Stimulated activated CD4-positive, alpha-beta T cell treated with anti-CD3 and anti-CD28 coated beads, Interleukin-12 subunit alpha, Interleukin-12 subunit beta, amount 100 ng/mL, for 48 hours (primary cell): ENCODE measurements at places on chromosomes 7 and 10.

- DNase-seq, result no peak
These were observed 217.1 kb downstream of the GALNT17 start for GRCh38 chr7:71348821-71349681.

DNA sequence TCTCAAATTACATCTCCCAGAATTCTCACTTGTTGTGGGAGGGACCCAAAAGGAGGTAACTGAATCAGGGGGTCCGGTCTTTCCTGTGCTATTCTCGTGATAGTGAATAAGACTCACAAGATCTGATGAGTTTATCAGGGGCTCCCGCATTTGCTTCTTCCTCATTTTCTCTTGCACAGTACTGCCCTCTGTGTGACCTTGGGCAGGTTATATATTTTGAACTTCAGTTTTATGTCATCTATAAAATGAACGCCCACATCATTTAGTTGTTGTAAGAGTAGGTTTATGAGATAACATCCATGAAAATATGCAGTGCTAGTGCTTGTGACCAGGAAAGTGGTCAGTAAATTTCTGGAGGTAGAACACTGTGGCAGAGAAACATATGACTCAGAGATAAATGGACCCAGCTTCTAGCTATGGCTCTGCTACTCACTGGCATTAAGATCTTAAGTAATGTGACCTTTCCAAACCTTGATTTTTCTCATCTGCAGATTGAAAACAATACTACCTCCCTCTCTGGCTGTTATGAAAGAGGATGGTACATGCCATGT lies 44.3 kb downstream of the SCRN1 start:
- DNase-seq, result no peak

DNA sequence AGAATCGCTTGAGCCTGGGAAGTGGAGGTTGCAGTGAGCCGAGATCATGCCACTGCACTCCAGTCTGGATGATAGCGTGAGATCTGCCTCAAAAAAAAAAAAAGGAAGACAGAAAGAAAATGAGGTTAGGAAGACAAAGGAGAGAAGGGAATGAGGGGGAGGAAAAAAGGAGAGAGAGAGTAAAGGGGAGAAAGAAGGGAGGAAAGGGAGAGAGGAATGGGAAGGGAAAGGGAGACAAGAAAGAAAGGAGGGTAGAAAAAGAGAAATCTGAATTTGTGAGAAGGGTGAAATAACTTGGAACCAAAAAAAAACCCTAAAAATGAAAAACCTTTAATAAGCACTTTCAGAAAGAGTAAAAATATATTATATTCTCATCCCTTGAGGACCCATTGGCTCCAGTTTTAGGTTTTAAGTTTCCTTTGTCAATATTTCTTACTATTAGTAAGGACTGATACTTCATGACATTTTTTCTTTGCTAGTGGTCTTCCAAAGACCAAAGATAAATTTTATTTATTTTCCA lies 54.9 kb downstream of the POT1 start:
- no peak for DNase-seq

DNA sequence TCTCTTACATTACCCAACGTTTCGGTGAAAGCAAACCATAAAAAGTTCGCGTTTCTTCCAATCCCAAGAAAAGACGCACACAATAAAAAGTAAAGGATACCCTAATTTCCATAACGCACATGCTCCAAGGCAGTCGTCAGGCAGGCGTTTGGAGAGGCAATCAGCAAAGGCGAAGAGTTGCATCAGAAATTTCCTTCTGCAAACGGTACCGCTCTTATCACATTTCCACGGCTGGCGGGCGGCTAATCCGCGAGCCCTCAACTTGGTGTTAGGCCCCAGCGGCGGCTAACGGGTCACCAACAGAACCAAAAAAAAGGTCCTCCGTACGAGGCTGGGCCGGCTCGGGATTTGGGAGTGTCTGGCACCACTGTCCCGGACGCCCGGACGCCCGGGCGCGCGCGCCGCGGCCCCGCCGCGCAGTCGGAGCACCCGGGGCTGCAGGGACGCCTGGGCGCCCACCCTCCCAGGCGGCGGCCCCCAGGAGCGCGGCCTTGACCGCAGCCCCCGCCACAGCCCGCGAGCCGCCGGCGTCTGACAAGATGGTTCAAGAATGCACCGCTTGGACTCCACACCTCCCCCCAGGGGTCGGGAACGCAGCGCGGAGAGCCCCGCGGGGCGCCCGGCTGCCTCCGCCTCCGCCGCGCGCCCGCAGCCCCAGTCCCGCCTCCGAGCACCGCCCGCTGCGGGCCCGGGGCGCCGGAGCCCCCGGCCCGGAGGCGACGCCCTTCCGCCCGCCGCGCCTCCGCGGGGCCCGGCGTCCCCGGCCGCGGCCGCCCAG lies 9.8 kb upstream of the GRB10 start:
- DNase-seq, result no peak

DNA sequence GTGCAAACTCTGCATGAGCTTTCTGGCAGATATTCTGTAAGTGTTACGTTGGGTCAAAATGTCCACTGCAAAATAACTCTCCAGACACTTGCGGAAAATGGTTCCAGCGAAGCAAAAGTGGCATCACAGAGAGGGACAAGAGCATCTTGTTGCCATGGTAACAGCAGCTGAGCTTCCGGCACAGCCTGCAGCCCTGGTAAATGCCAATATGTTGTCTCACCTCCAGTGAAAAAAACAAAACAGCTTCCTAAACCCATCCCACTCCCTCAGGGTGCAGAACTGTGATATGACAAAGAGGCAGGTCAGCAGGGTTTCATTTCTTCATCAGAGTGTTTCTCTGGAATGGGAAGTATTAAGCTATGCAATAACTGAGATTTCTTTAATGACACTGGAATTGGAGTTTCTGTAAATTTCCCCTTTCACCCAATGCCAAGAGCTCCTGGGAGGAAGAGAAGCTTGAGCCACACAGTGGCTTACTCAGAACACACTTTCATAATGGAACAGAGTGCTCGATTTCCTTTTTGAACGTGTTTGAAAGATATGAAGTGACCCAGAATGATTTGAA lies 65.6 kb downstream of the FOXI2 start:
- DNase-seq, result no peak

DNA sequence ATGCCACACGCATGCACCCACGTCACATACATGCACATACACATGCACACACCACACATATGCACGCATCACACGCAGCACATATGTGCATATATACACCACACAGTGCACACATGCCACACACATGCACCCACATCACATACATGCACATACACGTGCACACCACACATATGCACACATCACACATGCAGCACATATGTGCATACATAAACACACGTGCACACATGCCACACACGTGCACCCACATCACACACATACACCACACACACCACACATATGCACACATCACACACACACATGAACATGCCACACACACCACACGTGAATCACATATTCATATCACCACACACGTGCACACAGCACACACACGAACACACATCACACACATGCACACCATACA lies 338.8 kb downstream of the PTPRN2 start:
- DNase-seq, result no peak

GRCh38 chr7:2082139-2082998 lies 150.4 kb downstream of the MAD1L1 start:
- no peak for DNase-seq

DNA sequence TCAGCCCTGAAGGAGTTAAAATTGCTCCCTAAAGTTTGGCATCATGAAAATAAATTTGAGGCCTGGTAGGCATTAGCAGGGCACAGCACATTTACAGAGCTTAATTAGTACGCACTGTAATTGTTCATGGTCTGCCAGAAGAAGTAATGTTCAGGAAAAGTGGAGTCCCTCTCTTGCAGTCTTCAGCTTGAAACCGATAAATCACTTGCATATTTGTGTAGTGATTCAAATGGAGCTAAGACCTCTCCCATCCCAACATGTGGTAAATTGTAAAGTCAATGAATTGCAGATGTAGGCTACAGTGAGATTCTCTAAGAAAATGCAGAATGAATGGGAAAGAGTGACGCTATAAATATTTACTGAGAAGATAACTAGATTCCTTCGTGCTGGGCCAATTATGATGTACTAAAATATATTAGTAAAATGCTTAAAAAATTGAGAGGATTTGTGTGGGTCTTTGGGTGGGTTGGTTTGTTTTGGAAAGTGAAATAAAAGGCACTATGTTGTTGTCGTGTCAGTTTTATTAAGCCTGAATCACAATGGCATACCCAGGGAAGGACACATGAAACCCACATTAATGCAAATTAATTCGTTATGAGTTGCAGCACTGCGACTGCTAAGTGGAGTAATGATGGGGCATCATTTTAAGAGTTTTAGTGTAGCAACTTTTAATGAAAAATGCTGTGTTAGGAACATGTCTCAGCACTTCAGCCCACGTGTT lies 8.4 kb downstream of the TCF7L2 start:
- no peak for DNase-seq

- DNase-seq, result no peak
These were observed 296.2 kb downstream of the CNTNAP2 start for GRCh38 chr7:146412781-146413180.

DNA sequence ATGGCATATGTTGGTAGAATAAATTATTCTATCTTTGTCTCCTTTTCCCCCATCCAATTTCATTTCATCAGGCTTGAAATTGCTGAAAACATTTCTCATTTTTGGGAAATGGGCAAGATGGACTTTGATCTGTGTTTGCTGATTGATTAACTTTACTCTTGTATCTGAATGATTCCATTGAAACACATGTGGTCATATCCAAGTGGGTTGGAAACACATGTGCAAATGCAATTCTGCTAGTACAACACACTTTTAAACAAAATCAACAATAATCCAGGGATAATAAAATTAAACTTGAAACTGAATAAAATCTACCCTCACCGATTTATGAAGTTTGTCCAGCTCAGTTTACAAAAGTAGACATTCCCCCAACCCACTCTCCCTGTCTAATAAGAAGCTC lies 96.9 kb downstream of the EPDR1 start:
- no peak for DNase-seq

DNA sequence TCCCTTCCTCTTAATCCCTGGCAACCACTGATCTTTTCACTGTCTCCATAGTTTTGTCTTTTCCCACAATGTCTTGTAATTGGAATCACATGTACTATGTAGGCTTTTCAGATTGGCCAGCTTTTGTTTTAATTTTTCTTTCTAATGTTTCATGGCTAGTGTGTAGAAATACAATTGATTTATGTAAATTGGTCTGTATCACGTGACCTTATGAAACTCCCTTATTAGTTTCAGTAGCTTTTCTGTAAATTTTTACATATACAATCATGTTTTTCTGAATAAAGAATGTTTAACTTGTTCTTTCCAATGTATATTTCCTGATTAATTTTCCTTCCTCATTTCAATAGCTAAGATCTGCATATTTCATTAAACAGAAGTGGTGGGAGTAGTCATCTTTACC lies 319.3 kb downstream of the MDFIC start:
- DNase-seq, result no peak

- DNase-seq, result no peak
These were observed 80.4 kb downstream of the VSTM4 start for GRCh38 chr10:49034925-49035324.

GRCh38 chr7:7476381-7476780 lies 59.3 kb downstream of the COL28A1 start:
- DNase-seq, result no peak

- DNase-seq, result no peak
These were observed 1.3 kb downstream of the ANKRD16 start for GRCh38 chr10:5888351-5888750.

DNA sequence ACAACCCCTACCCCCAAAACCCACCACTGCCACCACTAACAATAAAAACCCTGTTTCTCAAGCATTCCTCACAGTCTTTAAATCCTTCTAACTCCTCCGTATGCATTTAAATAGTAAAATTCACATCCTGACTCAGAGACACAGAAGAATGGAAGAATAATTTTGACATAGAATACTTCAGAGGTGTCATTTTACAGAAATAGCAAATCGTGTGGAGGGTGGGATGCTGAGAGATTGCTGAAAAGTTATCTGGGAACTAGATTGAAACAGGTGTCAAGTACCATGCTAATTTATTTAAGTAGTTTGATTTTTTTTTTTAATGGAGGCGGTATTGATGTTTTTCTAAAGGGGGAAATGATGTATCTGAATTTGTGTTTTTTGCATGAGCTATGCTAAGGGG lies 575.2 kb upstream of the TPK1 start:
- no peak for DNase-seq

GRCh38 chr7:105734233-105734632 lies 142.2 kb downstream of the ATXN7L1 start:
- DNase-seq, result no peak

DNA sequence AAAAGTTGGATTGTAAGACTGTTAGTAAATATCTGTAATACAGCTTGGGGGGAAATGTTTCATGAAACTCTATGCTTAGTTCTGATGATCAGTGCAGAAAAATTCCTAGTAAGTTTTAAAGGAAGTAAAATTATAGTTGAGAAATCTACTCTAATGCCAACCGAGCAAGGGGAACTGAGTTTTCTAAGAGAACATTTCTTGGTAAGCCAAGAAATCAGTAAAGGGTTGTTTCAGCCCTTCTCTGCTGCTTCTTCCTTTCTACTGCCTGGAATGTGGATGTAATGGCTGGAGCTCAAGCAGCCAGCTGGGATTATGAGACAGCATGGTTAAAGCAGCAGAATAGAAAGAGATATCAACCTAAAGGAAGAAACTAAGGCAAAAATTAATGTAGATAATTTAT lies 15.9 kb upstream of the AKR1B1 start:
- no peak for DNase-seq

- no peak for DNase-seq
These were observed 14.4 kb upstream of the GPR15LG start for GRCh38 chr10:84159076-84159685.

DNA sequence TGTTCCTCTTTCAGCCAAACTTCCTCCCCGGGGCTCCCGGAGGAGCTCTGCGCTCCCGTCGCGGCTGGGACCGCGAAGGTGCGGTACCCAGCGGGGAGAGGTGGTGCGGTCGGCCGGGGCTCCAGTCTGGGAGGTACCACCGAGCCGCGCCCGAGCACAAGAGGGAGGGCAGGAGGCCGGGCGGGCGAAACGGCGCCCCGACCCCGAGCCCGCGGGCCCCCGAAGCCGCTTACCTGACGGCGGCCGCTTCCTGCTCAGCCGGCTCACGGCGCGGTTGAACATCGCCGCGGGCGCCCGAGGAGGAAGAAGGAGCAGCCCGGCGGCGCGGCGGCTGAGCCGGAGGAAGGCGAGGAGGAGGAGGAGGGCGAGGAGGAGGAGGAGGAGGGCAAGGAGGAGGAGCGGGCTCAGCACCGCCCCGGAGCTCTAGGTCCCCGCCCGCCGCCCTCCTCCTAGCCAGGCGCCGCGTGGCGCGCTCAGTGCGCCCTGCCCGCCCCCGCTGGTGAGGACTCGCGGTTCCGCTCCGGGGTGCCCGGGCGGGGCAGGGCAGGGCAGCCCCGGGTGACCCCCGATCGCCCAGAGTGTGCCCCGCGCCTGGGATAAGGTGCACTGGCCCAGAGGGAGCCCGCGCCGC lies at the start of gene RGS10:
RGS10 (minus strand) TSS at position 363 of the 631 bp plus-strand sequence; CDS start at position 282, 81 bp downstream.
- peak; percentile 82 for DNase-seq

- no peak for DNase-seq
These were observed 16.4 kb upstream of the ITPRID1 start for GRCh38 chr7:31497516-31497915.
